COR-L47 (cell line): ENCODE measurements at places on chromosomes 6 and 20.

DNA sequence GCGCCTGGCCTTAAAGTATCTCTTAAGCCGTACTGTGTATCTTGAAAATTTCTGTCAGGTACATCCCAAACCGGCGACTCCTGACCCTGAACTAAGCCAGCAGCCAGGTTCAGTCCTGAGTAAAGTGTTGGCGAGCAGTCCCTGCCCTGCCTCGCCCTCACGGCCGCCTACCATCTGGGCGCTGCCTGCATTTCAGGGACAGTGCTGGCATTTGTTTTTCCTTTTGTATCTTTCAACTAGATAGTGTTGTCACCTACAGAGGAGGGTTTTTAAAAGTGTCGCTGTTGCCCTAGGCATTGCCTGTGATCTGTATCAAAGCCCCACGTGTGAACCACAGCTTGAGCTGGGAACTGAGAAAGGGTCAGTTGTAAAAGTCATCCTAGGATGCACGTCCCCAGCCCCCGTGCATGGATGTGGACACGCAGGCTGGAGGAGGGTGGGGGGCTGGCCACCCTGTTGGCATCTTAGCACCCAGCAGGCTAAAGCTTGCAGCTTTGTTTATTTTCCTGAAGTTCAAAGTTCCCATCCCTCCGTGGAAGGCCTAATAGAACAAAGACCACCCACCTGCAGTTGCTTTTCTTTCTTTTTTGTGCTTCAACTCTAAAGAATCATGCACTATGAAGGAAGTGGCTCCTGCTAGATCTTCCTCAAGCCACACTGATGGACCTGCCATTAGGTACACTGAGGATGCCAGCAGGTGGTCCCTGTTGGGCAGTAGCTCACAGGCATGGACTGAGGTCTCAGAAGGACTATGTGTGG, 136.8 kb downstream of the ZDHHC14 start:
- DNase-seq, result no peak

DNA sequence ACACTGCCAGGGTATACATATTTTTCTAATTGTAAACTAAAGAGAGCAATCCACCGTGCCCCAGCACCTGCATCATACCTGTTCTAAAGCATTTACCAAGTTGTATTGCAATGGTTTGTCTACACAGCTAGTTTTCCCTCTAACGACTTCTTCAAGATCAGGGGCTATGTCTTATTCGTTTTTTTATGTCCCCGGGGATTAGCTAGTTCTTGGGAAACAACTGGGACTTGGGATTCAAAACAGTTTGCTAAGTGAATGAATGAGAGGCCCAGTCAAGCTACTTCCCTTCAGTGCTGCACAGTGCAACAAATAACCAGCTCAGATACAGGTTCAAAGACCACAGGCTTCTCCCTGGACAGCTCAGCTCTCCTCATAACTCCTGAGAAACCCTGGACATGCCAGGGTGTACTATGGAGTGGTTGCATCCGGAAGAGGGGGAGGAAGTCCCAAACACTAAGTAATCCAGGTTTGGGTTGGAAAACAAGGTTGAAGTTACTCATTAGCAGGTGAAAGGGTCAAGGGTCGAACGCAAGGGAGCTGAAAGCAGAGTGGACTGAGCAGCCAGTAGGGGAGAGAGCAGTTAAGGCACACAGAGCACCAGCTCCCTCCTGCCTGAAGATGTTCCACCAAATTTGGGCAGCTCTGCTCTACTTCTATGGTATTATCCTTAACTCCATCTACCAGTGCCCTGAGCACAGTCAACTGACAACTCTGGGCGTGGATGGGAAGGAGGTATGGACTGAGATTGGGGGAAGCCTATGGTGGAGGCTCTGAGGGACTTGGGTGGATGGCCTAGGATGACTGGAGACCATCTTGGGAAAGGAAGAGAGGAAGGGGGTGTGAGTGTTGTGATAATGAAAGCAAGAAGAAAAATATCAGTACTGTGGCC, at the start of gene APOM:
Gene APOM (plus strand): TSS at position 546 of the 889 bp plus-strand sequence. CDS start 73 bp downstream, at position 619.
- no peak for DNase-seq

- no peak for DNase-seq
Measured at GRCh38 chr6:157561929-157562810, 181.2 kb downstream of the ZDHHC14 start.

DNA sequence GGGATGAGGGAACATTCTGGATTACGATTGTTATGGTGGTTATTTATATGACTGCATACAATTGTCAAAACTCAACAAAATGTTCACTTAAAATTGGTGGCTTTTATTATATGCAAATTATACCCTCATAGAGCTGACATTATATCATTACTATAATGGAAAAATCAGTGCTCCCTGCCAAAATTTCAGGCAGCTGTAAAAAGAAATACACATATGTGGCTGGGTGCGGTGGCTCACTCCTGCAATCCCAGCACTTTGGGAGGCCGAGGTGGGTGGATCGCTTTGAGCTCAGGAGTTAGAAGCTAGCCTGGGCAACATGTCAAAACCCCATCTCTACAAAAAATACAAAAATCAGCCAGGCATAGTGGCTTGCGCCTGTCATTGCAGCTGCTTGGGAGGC, 75.8 kb upstream of the SULF2 start:
- DNase-seq, result no peak

- no peak for DNase-seq
Measured at GRCh38 chr6:111837641-111838500, 35.4 kb downstream of the FYN start.

DNA sequence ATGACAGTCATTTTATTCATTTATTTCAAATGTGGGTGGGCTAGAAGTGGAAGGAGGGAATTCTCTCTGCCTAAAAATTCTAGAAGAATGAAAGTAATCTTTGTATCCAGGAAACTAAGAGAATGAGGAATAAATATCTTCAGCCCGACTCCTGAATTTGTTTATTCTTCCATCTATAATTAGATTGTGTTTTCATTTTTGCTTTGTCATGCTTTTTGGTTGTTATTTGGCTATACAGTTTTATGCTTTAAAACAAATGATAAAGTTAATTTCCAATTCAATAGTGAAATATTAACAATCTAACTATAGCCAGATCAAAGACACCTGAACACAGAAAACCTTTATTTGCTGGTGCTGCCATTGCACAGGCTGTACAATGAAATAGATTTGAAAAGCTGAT, 521.3 kb downstream of the KIF16B start:
- DNase-seq, result no peak

- DNase-seq, result no peak
Measured at GRCh38 chr20:5511930-5512329, 195.2 kb upstream of the PROKR2 start.

GRCh38 chr20:25309395-25310267, 61.7 kb downstream of the PYGB start:
- DNase-seq, result peak; percentile 45

DNA sequence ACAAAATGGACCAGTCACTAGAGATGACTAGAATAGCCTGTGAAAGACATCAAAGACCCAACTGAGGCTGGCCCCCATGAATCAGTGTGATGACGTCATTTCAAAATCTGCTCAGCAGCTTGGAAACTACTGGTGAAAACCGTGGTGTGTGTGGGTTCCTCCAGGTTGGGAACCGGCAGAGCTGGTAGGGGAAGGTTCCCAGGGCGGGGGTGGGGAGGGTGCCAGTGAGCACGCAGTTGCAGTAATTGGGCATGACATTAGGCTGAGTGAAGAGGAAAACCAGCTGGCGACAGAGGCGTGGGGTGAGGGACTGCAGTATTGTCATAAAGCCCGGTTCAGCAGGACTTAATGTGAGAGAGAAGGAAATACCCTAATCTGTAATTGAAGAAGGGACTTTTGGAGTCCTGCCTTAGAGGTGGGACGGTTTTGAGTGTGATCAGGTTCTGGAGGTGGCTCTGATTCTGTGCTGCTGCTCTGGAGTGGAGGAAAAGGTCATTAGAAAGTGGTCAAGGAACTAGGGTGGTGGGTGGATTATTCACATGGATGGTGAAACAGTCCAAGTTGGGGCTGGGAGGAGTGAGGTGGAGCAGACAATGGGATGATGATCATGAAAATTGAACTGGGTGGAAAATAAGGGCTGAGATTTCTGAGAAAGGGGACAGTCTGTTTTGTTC, 52.0 kb upstream of the MTHFD1L start:
- DNase-seq, result no peak

- no peak for DNase-seq
Measured at GRCh38 chr6:37763413-37763812, 56.1 kb upstream of the ZFAND3 start.

- no peak for DNase-seq
Measured at GRCh38 chr6:71887006-71887743, 825 bp downstream of the RIMS1 start.

DNA sequence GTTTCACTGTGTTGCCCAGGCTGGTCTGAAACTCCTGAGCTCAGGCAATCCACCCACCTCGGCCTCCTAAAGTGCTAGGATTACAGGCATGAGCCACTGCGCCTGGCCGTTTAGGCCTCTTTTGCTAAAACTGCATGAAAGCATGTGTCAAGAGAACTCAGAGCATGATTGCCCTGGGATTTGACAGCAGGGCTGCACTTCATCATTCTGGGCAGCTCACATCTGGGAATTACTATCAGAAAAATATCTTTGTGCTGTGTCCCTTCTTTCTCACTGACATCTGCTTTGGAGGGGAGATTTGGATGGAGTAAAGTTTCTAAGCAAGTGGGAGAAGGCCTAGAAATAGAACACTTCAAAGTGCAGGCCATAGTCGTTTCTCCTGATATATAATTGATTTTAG, 59.6 kb upstream of the EIF2S2 start:
- no peak for DNase-seq

GRCh38 chr20:37816003-37816402, 86.9 kb upstream of the VSTM2L start:
- peak; percentile 60 for DNase-seq

DNA sequence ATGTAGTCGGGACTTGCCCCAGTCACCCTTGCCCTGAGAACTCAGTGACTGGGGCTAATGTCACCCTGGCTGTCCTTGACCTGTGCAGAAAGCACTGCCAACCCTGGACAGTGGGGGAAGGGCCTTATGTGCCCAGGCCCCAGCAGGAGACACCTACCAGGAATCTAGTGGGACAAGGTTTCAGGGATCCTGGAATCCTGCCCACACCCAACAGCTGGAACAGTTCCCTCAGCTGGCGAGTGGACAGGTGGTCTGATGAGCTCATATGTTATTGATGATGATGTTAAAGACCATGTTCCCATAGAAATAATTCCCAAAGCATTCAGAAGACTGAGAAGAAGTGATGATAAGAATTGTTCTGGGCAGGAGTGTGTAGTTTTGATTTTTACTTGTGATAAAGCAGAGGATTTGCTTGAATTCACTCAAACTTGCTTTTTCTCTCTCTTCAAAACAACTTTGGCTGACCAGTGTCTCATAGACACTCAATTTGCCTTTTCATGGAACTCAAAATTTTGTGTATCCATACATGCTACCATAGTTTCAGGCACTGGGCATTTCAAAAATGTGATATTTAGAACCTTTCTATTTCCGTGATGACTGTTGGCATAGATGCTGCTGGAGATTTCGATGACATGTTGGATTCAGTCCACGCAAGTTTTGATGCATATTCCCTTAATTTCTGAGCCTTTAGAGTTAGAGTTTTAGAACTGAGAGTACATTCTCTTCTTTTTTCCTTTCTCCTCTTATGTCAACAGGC, 79.3 kb downstream of the SLC22A3 start:
- DNase-seq, result no peak

DNA sequence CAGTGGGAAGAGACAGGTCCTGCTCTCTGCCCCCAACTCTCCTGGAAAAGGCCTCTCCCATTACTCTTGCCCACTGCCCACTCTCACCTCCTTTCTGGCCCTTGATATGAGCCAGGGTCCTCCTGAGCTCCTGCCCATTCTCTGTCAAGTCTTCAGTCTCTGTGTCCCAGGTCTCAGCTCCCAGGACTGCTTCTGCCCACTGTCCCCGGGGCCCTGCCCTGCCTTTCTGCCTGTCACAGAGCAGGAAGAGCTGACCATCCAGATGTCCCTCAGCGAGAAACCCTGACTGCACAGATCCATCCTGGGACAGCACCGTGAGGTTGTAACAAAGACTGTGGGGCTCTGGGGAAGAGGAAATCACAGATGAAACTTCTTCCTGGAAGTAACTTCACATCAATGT, 22.2 kb downstream of the HLA-F start:
- DNase-seq, result no peak

GRCh38 chr6:148177589-148178233, 164.9 kb upstream of the SASH1 start:
- DNase-seq, result peak; percentile 26

DNA sequence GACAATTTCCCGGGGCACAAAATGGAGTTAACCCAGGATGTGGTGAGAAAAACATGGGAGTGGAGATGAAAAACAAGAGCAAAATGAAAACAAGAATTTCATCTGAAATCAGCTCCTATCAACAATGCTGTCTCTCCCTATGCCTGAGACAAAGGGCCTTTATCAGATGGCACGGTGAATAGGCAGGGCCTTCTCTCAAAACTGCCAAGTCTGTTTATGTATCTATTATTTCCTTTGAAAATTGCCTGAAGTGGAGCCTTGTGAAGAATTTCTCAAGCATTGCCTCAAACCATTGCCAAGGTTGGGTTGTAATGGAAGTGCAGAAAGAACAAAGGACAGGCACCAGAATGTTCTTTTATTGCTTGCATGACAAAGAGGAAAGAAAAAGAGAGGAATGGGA, 74.7 kb downstream of the BTBD3 start:
- DNase-seq, result no peak

DNA sequence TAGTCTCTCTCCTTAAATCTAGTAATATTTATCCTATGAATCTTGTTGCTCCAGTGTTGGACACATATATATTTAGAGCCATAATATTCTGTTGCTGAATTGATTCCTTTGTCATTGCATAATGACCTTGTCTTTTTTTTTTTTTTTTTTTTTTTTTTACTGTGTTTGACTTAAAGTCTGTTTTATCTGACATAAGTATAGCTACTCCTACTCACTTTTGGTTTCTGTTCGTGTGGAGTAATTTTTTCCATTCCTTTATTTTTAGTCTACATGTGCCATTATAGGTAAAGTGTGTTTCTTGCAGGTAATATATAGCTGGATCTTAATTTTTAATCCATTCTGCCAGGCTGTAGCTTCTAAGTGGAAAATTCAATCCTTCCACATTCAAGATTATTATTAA, 166.5 kb downstream of the GMDS start:
- DNase-seq, result no peak

GRCh38 chr20:53884859-53885541, 185.4 kb downstream of the BCAS1 start:
- DNase-seq, result no peak

GRCh38 chr6:13380761-13381160, 52.4 kb upstream of the TBC1D7 start:
- no peak for DNase-seq

DNA sequence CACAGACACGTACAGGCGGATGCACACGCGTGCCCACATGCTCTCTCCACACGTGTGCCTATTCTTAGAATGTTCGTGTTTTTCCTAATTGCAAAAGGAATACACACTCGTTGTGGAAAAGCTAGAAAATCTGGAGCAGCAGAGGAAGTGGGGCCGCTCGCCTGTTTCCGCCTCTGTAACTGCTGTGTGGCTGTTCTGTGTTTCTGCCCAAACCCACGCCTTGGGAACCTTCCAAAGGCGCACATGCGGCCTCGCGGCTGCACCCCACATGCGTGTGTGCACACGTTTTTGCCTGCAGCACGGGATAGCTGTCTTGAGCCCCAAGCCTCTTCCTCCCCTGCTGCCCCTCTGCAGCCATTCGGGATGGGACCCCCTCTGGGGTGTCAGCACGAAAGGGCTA, 12.2 kb downstream of the SLC17A9 start:
- DNase-seq, result no peak
